ENCODE measurements at places on chromosomes 2 and 18.
A peak's percentile ranks its signal among the peaks of the same experiment; 100 is the strongest.

DNA sequence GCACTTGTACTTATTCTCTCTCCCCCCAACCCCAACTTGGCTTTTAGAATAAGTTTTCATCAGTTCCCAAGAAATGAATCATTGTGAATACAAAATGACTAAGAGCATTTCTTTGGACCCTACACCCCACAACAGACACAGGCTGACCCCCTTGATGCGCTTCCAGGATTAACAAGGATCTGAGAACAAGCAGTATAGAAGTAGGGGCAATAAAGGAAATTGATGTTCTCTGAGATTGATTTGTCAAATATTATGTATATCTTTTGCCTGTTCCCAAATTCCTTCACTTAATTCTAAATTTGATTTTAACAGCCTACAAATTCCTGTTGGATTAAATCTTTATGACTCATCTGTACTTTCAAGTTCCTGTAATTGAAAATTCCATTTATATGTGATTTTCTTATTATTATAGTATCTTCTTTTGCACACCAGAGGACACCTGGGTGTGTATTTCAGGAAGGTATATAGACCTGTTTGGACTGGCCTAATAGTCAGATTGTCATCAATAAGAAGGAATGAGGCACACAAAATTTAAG, 10.2 kb upstream of the PTPN4 start:
- DNase-seq = no peak

DNA sequence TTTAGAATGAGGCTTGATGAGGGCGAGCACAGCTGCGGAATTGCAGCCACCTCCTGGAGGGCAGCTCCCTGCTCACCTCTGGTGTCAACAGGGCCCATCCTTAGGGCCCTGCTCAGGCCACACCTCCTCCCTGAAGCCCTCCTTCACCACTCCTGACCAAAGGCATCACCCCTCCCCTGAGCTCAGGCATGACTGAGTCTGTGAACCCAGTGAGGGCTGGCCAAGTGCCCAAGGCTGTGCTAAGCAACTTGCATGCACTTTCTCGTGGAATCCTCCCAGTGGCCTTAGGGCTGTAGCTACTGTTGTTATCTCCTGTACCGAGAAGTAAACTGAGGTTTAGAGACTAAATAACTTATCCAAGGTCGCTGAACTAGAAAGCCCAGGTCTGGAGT, 101.7 kb downstream of the KLHL29 start:
- DNase-seq = peak; percentile 13

DNA sequence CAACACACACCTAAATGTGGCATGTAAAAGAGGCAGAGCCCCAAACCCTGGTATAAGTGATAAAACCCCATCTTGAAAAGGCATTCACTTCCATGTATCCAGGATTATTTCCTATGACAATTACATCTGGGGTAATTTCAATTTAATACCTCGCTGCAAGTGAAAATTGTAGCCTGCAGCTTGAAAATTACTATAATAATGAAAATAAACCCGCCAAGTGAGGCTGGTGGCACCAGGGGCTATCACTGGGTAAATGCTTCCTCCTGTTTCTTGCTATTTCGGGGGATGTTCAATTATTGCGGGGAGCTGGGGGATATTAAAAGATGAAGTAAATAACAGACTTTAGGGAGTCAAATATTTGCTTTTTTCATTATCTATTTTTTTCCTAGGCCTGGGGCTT, 159.5 kb upstream of the CAPN13 start:
- DNase-seq = no peak

- DNase-seq = no peak
Measured at GRCh38 chr2:26454561-26455001, 23.3 kb downstream of the OTOF start.

DNA sequence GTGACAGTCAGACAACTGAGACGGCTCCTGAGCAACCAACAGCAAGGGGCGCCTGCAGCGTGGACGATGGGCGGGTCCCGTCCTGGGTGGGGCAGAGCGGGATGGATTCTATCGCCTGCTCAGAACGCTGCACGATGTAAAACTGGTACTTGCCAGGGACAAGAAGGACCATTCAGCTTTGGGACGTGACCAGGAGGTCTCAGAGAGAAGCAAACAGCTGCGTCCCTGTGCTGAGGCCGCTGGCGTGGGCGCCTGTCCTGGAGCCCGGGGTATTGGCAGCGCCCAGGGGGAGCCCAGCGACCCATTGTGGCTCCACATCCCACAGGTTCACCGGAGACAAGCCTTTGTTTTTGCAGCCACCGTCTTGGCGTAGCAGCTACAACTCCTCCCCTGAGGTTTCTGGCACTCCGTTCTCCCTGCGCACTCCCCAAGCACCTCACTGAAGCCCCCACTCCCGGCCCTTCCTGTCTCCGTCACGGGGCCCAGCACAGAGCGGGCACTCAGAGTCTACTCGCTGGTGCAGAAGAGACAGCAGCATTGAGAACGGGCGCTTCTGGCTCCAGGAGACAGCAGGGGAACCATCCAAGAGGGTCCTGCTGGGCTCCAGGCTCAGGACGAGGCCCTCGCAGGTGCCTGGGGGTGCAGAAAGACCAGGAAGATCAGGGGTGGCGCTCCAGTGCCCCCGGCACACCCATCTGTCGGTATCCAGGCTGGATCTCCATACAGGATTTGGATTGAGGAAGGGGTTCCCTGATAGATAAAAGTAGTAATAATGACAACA, 22.1 kb upstream of the KCNG2 start:
- DNase-seq = no peak

DNA sequence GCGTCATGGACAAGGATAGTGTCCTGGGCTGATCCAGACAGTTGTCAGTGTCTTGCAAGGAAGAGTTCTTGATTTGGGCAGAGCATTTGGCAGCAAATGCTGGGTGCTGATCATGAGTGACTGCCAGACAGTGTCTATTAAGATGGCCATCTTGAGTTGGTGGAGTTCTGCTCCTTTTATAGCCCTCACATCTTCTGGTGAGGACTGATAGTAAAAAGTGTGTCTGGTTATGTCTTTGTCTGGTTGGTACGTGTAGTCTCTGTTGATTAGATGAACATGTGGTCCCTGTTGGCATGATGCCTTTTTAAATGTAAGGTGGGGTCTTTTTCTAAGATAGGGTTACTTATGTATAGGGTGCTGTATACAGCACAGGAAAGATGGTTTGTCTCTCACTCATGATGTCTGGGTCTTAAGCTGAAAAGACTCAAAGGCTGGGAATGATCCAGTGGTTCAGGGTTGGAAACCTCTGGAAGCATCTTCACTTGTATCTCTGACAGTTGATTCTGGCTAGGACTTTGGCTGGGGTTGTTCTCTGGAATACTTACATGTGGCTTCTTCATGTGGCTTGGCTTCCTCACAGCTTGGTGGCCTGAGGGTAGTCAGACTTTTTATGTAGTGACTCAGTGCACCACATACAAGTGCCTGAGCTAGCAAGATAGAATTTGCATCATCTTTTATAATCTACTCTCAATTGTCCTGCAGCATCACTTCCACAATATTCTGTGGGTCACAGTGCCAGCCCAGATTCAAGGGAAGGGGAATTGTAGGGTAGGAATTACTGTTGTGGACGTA, 11.8 kb downstream of the MTX2 start:
- DNase-seq = no peak

DNA sequence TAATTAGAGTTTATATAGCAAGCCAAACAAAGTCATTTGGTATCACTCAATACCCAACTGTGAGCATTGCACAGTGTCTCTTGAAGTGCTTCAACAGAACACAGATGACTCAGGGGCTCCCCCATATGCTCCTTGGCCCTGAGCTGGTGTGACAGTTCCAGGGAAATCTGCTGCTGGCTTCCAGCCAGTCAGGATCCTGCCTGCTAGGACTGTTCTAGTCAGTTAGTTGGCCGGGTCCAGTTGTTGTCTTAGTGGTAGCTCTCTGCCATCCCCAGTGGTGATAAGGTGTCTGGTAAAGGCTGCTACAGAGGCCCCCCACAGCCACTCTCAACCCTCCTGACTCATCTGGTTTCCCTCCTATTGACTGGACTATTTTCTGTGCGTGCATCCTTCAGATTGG, 100.3 kb downstream of the IRS1 start:
- peak; percentile 8 for DNase-seq

GRCh38 chr18:2588666-2589344, 17.4 kb downstream of the NDC80 start:
- DNase-seq = no peak

GRCh38 chr2:71426721-71427120, 26.6 kb upstream of the DYSF start:
- DNase-seq = no peak

DNA sequence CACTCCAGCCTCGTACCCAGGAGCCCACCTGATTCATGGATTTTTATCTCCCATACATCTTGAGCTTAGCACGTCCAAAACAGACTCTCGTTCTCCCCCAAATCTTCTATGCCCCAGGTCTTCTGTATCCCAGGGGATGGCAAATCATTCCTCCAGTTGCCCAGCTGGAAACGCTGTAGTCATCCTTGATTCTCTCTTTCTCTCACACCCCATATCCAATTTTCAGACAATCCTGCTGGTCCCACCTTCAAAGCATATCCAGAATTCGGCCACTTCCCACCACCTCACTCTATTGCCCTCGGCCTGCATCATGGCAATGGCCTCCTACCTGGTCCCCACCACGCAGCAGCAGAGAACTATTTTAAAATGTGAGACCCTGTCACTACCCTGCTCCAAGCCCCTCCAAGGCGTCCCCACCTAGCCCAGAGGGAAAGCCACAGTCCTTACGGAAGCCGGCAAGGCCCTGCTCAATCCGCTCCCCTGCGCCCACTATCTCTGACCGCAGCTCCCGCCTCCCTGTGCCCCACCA, 1.4 kb upstream of the GRHL1 start:
- no peak for DNase-seq

- no peak for DNase-seq
Measured at GRCh38 chr18:34097312-34097711, 127.4 kb downstream of the NOL4 start.

DNA sequence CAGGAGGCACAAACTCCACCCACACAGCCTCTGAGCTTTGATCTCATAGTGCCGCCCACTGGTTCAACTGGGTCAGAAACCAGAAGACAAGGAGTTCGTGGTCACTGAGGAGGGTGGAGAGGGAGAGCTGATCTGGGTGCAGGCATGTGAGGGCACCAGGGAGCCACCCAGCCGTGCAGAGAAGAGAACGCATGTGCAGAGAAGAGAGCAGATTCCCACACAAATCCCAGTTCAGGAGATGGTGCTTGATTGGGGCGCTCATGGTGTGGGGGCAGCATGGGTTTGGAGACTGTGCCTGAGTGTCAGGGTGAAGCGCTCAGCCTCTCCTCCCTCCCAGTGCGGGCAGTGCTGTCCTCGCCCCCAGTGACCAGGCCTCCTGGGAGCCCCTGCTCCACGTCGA, 375.2 kb upstream of the MYT1L start:
- DNase-seq = no peak

DNA sequence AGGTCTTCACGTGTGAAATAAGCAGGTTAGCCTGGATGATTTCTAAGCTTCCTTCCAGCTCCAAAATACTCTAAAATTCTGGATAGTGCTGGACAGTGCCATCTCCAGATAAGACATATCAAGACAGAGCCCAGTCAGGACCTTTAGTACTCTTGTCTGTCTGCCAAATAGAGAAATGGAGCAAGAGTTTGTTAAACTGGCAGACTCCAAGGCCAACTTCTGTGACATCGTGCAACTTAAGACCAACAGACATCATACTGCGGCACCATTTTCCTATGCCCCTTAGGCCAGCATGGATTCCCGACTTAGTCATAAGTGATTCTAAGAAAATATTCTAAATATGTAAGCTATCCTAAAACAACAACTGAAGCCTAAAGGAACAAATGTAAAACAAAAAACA, 118.6 kb downstream of the RBMS1 start:
- DNase-seq = no peak

GRCh38 chr2:16315908-16316307, 349.7 kb downstream of the CYRIA start:
- DNase-seq = no peak

Measured in H4 (cell line).